Spinal cord (tissue), 10 donors: ENCODE measurements at places on chromosomes 11 and 22. TPM values are rescaled to one million over a fixed set of nuclear protein-coding genes. Genes with fewer than 3 reads are reported as not detected.

GRCh38 chr11:106381895-106382294, 304.4 kb downstream of the AASDHPPT start:
- H3K27me3 ChIP-seq, result no peaks in the 10 kb centered on the region
- DNase-seq, result no peak
- no peaks in the 10 kb centered on the region for H3K4me1 ChIP-seq
- no peak overlapping the region for H3K27ac ChIP-seq
- no peak overlapping the region for H3K4me3 ChIP-seq
- H3K36me3 ChIP-seq, result no peaks in the 10 kb centered on the region

DNA sequence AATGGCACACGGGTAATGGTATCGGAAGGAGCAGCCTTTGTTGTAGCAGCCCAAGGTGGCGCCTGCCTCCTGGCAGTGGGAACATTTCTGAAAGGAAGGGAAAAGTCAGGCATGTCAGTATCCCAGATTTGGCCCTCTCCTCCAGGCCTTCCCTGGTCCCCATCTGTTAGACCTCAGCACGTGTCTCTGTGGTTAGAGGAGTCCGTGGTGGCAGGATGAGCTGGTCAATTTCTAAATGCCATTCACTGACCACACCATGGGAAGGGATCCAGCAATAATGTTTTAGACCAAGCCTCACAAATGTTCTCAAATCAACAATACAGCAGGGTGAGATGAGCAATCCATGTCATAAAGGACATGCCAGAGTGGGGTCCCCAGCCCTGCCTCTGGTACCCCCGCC, 49.0 kb upstream of the CYP2D6 start:
- peaks cover 5% of the 10 kb centered on the region for H3K36me3 ChIP-seq
- H3K27ac ChIP-seq, result no peak overlapping the region
- DNase-seq, result no peak
- H3K4me1 ChIP-seq, result no peaks in the 10 kb centered on the region
- no peaks in the 10 kb centered on the region for H3K27me3 ChIP-seq

Gene SLC6A5
- polyA plus RNA-seq, result 29.0 TPM

GRCh38 chr11:61769169-61769920, 16.9 kb downstream of the MYRF start:
- H3K4me3 ChIP-seq, result no peak overlapping the region
- DNase-seq, result no peak
- H3K36me3 ChIP-seq, result peaks cover 47% of the 10 kb centered on the region
- no peaks in the 10 kb centered on the region for H3K27me3 ChIP-seq
- H3K4me1 ChIP-seq, result peaks cover 28% of the 10 kb centered on the region

DNA sequence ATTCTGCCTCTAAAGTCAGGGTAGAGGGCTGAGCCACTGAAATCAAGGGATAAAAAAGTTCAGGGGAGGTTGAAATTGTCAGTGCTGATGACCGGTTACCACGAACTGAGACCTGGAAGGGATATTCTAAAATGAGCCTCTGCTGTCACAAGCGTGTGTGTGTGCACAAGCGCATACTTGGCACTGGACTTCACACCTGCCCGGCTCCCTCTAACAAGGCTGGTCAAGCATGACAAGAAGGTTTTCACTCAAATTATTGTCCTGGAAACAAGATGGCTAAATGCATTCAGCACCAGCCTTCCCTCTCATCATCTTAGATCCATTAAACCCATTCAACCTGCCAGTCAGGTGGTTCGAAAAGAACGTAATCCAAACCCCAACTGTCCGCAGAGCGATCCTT, 54.8 kb upstream of the CECR2 start:
- H3K36me3 ChIP-seq, result no peaks in the 10 kb centered on the region
- H3K27me3 ChIP-seq, result no peaks in the 10 kb centered on the region
- no peak overlapping the region for H3K27ac ChIP-seq
- no peak for DNase-seq
- no peak overlapping the region for H3K4me3 ChIP-seq
- no peaks in the 10 kb centered on the region for H3K4me1 ChIP-seq

GRCh38 chr22:22422629-22423112, 85.9 kb downstream of the ZNF280B start:
- H3K4me3 ChIP-seq, result no peak overlapping the region
- H3K36me3 ChIP-seq, result no peaks in the 10 kb centered on the region

Gene OR52A1
- 0.10 TPM for polyA plus RNA-seq

DNA sequence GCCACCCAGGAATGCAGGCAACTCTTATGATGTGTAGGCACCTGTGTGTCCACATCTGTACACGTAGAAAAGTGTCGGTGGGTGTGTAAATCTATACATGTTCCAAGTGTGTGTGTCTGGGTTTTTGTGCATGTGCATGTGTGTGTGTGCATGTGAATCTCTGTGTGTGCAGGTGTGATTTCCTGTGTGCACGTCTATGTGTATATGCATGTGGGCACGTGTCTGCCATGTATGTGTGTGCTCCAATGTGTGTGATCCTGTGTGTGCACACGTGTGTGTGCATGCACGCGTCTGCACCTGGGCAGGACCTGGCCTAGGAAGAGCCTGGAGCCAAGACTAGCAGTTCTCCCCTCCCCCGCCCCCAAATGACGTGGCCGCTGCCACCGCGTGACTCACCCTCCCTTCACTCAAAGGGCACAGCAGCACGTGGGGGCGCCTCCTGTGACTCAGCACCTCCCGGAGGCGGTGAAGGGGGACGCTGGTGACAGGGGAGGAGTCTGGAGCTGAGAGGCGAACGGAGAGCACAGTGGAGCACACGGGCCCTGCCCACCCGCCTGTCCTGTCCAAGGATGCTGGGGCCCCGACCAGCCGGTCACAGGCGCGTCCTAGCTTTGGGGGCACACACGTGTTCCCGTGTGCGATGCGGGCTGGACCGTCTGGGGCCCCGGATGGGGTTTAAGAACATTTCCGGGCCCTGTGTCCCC, 10.1 kb downstream of the PIM3 start:
- peaks cover 27% of the 10 kb centered on the region for H3K27me3 ChIP-seq

DNA sequence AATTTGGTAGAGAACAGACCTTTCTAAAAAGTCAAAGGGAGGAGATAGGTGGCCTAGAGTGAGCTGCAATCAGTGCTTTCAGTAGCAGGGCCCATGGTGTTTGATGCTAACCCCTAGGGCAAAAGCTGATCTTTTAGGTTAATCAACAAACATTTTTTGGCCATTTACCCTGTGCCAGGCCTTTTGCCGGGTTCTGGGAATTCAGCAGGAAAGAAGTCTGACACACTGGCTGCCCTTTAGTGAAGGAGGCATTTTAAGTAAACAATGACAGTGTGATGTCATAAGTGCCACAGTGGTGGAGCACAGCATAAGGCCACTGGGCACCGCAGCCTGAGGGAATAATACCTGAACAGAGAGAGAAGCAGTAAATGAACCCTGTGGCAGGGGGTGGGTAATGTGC, 29.0 kb downstream of the C22orf31 start:
- no peak for DNase-seq
- peak overlapping the region; percentile 89 for H3K27ac ChIP-seq
- H3K27me3 ChIP-seq, result no peaks in the 10 kb centered on the region
- no peak overlapping the region for H3K4me3 ChIP-seq

Gene FADS2
- 448 TPM for polyA plus RNA-seq

Gene CREB3L1
- 21.5 TPM for polyA plus RNA-seq

DNA sequence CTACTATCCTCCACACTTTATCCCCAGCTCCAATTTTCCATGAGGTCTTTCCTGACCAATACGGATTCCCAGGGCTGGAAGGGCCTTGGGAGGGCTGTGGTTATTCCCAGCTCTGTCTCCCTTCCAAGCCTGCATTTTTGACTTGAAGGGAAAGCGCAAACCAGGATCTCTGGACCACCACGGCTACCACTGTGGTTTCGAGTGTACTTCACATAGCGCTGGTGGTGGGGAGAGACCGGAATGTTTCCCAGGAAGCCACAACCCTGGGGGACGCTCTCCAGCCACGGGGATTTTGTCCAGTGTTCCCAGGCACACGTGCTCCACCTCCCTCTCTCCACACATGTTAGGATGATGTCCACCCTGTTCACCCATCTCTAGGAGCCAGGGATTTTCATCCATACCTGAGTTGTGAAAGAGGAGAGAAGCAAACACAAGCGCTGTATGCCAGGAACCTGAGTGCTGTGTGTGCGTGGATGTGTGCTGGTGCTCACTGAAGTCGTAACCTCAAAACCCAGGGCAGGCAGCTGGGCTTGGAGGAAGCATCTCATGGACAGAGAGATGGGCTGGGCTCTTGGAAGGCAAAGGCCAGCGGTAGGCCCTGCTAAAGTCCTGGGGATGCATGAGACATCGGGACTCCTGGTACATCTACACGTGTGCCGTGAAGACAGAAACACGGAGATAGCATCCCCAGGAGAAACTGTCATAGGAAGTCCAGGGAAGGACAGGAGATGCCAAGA, 1.3 kb upstream of the NPTXR start:
- DNase-seq, result no peak
- peaks cover 14% of the 10 kb centered on the region for H3K27me3 ChIP-seq
- H3K36me3 ChIP-seq, result peaks cover 13% of the 10 kb centered on the region

Gene KRTAP5-1
- polyA plus RNA-seq, result 2.1 TPM

Gene LIPT2
- polyA plus RNA-seq, result 2.3 TPM

GRCh38 chr11:115217726-115218311, 286.4 kb downstream of the CADM1 start:
- H3K27ac ChIP-seq, result no peak overlapping the region
- peaks cover 3% of the 10 kb centered on the region for H3K4me1 ChIP-seq
- no peak overlapping the region for H3K4me3 ChIP-seq
- no peaks in the 10 kb centered on the region for H3K27me3 ChIP-seq

GRCh38 chr11:21650961-21651360, 541.9 kb upstream of the ANO5 start:
- no peak overlapping the region for H3K4me3 ChIP-seq
- H3K27me3 ChIP-seq, result no peaks in the 10 kb centered on the region
- H3K27ac ChIP-seq, result no peak overlapping the region
- H3K36me3 ChIP-seq, result no peaks in the 10 kb centered on the region
- no peaks in the 10 kb centered on the region for H3K4me1 ChIP-seq

Gene SPDYC
- not detected for polyA plus RNA-seq
